ENCODE measurements at places on chromosomes 6 and 20. TPM values are rescaled to one million over a fixed set of nuclear protein-coding genes. Genes with fewer than 3 reads are reported as not detected.

WFDC2 gene
- not detected for total RNA-seq

GRCh38 chr6:37135835-37136694 lies 33.9 kb upstream of the PIM1 start:
- DNase-seq = no peak

DNA sequence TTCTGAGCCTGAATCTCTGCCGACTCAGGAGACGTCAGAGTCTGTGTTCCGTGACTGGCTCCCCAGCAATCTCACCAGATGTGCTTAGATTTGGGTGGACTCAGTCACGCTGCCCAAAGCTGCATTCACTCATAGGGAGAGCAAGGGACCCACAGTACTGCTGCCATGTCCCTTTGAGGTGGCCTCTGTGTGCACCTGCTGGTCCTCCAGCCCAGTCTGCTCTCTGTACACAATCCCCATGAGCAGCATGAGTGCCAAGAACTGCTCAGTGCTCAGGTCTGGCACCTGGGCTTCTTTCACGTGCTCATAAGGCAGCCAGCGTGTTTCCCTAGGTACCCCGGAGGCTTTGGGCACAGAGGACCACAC lies 44.2 kb upstream of the TIAM2 start:
- DNase-seq = no peak

DNA sequence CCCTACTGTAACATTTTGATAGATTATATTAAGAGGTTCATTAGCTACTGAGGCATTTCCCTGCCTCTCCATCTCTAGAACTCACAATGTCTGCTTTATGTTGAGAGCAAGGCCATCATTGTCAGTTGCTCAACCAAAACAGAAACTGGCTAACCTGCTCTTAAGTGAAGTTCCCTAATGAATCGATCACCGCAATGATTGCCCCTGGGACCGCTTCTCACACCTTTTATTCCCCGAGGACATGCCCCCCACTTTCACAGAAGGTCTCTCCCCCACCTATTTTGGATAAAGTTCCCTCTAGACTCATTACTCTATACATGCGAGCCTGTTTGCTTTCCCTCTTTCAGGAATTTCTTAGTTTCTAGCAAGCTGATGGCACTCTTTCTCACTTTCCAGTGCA lies 108.8 kb downstream of the FAM217A start:
- no peak for DNase-seq

DNA sequence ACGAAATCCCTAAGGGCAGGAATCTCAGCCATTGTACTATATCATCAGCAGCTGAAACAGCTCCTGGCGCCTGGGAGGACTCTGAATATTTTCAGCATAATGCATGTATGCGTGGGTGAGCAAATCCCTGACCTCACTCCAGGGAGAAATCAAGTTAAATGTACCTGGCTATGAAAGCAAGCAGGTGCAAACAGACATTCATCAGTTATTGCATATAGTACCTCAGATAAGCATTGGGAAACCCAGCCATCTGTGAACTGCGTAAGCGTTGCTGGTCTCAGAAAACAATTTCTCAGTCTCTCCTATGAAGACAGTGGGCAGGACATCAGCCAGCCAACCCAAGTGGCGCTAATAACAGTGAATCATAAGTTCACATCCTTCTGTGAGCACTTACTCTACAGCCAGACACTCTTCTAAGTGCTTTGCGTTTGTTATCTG lies 622.6 kb downstream of the EPM2A start:
- no peak for DNase-seq

- no peak for DNase-seq
Measured at GRCh38 chr6:135188718-135189117, 7.6 kb downstream of the MYB start.

All from H4 (cell line).